ENCODE measurements at places on chromosomes 6 and 20. TPM values are rescaled to one million over a fixed set of nuclear protein-coding genes. Genes with fewer than 3 reads are reported as not detected.

BPIFA1 gene
- not detected for total RNA-seq

SNAP25 gene
- 0.42 TPM for total RNA-seq

RTEL1 gene
- total RNA-seq, result 10.4 TPM

SLC22A7 gene
- 143 TPM for total RNA-seq

TBX18 gene
- total RNA-seq, result 0.19 TPM

C20orf204 gene
- 0.59 TPM for total RNA-seq

SIM1 gene
- not detected for total RNA-seq

MYCT1 gene
- total RNA-seq, result 9.1 TPM
